ENCODE measurements at places on chromosomes 11 and 22.

DNA sequence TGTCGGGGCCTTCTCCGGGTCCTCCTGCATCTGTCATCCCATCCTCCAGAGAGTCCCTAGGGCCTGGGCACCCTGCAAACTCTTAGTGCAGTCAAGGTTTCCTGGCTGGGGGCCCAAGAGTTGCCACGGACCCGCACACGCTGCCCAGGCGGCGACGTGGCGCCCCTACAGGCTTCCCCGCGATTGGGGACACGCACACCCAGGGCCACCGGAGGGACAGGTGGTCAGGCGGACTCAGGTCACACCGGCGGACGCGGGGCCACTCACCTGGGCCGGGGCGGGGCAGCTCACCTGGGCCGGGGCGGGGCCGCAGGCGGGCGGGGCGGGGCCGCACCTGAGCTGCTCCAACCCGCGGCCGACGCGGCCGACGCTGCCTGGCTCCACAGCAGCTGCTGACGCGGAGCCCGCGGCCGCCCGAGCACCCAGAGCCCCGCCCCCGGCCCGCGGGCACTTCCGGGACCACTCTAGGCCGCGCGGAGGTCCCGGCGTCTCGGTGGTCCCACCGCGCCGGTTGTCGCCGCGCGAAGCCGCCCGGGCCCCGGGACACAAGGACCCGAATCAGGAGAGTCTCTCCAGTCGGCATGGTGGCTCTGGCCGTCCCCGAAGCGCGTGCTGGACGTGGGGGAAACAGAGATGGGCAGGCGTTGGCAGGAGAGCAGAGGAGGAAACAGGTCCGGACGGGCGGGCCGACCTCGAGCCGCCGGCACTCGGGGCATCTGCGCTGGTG lies at the start of gene ZNF70:
ZNF70 (minus strand) TSS at position 399 of the 727 bp plus-strand sequence. CDS start 5,972 bp downstream, outside the sequence.
- peak; percentile 81 for DNase-seq

- no peak for DNase-seq
Observed at GRCh38 chr11:79095424-79095823, 345.4 kb downstream of the TENM4 start.

- DNase-seq = no peak
Observed at GRCh38 chr11:57223601-57224000, 13.4 kb downstream of the APLNR start.

DNA sequence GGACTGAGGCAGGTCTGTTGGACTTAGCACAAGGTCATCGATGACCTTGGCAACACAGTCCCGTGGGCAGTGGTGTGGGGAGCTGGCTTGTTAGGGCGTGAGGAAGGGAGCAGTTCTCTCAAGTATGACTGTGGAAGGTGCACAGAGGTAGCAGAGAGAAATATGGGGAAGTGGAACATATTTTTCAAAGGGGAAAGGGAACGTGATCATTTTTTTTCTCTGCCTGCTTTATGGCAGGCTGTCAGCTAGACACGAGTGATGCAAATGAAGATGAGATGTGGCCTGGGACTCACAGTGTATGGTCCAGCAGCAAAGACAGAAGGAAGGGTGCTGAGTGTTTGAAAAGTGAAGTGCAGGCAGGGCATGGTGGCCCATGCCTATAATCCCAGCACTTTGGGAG lies 30.6 kb downstream of the ADAMTS8 start:
- DNase-seq = no peak

DNA sequence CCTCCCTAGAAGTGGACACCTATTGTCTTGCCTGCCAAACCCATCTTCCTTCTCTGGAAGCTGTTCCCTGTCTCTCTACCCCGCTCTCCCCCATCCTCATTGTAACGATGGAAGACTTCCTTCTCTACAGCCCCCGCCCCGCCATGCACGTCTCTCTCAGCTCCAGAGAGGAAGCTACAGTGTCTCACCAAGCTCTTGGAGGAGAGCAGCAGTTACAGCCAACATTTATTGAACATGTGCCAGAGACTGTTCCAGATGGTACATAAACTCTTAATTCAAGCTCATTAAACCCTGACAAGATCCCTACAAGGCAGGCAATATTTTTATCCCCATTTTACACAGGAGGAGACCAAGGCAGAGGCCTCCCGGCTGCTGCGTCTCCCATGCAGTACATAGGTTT lies 15.1 kb downstream of the MCHR1 start:
- DNase-seq = no peak

- DNase-seq = no peak
Observed at GRCh38 chr11:117888139-117888566, 11.7 kb upstream of the FXYD6 start.

GRCh38 chr22:49266561-49267519 lies 560.8 kb downstream of the BRD1 start:
- DNase-seq = no peak

DNA sequence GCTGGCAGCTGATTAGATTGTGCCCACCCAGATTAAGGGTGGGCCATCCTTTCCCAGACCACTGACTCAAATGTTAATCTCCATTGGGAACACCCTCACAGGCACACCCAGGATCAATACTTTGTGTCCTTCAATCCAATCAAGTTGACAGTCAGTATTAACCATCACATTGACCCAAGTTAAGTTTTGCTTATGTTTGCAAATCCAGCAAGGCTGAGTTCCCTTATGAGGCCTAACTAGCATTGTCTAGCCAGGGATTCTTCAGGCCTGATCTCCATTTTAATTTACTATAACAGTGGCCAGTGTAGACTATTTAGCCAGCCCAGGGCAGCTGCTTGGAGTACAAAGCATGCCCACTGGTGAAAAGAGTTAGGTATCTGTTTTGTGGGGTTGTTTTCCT lies 2.3 kb upstream of the KCTD14 start:
- DNase-seq = no peak

DNA sequence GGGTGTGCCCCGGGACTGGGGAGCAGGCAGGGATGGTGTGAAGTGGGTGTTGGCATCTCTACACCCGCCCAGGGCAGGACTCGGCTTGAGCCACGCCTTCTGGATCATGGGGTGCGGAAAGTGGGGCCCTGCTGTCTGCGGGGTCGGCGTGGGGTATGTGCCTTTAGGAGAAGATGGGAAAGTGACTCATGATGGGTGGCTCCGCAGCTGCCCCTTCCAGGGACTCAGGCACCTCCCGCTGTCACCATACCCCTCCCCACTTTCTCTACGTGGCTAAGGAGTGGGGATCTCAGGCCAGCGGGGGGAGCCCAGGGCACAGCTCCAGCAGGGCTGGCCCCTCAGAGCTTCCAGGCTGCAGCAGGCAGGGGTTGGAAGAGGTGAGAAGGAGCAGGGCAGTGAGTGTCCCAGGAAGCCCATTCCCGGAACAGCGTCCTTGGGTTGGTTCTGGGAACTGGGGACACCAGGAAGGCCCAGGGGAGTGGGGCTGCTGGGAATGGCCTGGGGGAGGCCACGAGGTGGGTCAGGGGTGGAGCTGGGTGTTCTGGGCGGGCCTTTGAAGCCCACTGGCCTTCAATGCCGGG lies 102.9 kb upstream of the FGF3 start:
- DNase-seq = no peak
